Fibroblast of upper back skin (primary cell): ENCODE measurements at places on chromosomes 7 and 10.

- peak; percentile 97 for DNase-seq
These were observed 32.9 kb upstream of the BPGM start for GRCh38 chr7:134613623-134614347.

GRCh38 chr10:120689777-120690529 lies 161.2 kb upstream of the WDR11 start:
- DNase-seq: no peak

DNA sequence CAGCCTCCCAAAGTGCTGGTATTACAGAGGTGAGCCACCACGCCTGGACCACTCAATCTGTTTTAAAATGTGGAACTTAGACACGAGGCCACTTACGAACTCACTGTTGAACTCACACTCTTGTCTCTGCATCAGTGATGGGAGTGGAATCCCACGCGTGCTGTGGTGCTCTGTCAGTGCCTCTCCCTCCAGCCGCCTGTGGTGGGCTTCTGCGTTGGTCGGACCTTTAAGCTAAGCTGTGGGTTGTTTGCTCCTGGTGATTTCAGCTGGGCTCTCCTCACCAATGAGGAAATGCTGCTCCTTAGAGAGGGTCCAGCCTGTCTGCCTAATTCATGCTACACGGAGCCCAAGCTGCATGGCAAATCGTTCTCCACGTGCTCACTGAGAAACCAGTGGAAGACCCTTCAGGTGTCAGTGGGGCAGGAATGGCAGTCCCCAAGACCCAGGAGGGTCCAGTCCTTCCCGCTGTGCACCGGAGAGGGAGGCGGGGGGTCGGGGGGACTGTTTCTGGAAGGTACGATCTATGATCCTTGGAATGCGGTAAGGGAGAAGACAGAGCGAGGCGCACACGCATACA lies 17.9 kb upstream of the PRKAR1B start:
- no peak for DNase-seq

DNA sequence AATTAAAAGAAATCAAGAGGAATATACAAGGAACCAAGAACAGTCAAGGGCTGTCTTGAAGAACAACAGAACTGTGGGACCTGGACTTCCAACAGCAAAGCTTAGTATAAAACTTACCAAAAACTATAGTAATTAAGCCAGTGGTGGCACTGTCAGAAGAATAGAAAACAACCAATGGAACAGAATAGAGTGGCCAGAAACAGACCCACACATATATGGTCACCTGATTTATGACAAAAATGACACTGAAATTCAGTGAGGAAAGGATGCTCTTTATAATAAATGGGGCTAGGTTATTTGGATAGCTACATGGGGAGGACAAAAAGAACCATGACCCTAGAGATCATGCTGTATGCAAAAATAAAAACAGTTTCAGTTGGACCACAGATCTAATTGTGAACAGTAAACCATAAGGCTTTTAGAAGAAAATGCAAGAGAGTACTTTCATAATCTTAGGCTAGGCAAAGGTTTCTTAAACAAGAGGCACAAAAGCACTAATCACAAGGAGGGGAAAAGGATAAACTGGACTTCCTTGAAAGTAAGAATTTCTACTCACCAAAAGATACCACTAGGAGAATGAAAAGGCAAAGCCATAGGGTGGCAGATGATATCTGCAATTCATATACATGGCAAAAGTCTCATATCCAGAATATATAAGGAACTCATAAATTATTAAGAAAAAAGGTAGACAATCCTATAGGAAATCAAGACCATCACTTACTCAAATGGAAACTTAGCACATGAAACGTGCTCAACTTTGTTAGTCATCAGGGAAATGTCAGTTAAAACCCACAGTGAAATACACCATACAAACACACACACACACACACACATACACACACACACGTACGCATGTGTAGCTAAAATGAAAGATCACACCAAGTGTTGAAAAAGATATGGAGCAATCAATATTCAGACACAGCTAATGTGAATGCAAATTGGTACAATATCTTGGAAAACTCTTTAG lies 20.8 kb downstream of the HYCC1 start:
- DNase-seq: no peak

DNA sequence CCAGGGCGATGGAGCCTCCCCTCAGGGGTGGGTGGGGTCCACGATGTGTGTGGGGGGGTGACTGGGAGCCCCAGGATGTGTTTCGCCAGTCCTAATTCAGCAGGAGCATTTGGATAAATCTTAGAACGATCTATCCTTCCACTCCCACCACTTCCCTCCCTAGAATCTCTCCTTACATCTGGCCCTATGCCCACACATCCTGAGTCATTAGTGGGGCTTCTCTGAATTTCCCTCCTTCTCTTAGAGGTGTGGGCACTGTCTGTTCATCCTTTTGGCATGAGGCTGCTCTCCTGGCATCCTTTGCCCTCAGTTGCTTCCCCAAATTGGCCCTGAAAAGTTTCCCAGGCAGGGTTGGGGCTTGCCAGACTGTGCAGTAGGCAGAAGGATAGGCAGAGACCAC lies 1.6 kb downstream of the GHRHR start:
- DNase-seq: peak; percentile 19

DNA sequence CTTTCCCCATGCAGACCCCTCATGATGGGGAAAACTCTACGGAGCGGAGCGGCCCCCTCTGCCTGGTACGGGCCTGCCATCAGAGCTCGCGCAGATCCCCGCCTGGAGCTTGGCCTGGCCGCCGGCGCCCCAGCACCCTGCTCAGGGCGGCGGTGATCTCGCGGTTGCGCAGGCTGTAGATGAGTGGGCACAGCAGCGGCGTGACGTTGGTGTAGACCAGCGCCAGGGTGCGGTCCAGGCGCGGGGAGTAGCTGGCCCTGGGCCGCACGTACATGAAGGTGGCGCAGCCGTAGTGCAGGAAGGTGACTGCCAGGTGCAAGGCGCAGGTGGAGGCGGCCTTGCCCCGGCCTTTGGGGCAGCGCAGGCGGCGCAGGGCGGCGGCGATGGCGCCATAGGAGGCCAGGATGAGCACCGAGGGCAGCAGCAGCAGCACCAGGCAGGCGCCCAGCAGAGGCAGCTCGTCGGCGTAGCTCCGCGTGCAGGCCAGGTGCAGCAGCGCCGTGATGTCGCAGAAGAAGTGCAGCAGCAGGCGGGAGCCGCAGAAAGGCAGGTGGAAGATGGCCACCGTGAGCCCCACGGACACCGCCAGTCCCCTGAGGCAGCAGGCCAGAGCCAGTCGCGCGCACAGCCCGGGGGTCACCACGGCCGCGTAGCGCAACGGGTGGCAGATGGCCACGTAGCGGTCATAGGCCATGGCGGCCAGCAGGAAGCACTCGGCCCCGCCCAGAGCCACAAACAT lies 33.4 kb downstream of the TAS2R41 start:
- no peak for DNase-seq

DNA sequence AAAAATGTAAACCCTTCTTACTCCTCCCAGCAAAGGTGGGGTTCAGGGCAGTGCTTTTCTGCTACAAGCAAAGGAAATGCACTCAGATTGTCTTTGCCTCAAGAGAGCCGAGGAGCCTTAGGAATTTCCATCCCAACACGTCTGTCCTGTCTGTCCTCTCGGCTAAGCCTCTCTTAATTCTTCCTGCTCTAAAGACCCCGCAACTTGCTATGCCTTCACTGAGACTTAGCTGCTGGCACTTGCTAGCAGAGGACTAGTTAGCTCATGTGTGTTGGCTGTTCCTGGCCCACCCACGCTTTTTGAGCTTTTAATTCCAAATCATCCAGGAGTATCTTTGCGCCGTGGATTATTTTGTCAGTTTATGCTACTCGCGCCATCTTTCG lies 481 bp upstream of the NPM3 start:
- DNase-seq: peak; percentile 5

- DNase-seq: no peak
These were observed 347.3 kb downstream of the GALNT17 start for GRCh38 chr7:71479231-71479630.

DNA sequence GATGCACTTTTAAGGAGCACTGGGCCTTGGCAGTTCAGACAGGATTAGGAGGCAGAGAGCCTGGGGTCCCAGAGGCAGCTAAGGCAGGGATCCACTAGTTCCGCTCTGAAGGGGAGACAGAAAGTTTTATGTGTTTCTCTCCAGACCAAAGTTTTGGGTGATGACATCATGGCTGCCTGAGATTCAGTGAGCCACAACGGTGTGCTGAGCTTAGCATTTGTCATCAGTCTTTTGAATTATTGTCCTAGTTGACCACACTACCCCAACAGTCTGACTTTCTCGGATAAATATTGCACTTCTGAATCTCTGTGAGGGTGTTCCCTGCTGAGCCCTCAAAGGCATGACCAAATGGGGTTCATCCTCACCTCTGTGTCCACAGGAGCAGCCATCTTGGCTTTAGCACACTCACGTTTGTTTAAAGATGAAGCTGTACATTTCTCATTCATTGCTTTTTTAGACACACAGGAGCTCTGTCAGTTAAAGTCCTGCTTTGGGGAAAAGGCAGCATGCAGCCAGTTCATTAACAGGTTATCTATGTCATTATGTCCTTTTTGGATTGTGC lies 297.7 kb upstream of the LRGUK start:
- DNase-seq: peak; percentile 88

DNA sequence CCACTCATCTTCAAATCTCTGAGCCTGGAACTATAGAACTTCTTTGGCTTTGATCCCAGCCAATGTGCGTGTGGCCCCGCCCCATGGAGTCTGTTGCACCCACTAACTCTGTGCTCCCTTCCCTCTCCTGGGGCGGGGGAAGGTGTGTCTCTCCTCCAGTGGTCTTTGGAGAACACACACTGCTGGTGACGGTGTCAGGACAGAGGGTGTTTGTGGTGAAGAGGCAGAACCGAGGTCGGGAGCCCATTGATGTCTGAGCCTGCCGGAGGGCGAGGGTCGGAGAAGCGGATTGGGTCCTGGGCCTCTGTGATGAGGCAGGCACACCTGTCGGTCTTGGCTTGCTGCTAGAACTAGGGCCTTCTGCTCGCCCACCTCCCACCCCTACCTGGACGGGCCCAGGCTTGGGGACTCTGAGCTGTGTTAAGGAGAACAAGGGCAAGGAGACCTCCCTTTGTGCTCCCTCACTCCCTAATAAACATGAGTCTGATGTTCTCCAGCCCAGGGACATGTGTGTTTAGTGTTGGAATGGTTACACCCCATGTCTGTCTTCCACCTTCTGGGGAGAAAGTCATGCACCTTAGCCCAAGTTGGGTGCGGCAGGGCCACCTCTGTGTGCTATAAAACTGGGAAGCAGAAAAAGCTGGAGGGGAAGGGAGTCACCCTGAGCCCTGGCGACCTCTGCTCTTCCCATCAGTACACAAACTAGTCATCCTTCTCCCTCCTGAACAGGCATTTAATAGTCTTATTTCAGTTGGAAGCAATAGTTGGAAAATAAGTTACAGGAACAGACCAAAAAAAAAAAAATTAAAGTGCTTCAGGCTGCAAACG lies 4.6 kb downstream of the TRAPPC14 start:
- DNase-seq: no peak

DNA sequence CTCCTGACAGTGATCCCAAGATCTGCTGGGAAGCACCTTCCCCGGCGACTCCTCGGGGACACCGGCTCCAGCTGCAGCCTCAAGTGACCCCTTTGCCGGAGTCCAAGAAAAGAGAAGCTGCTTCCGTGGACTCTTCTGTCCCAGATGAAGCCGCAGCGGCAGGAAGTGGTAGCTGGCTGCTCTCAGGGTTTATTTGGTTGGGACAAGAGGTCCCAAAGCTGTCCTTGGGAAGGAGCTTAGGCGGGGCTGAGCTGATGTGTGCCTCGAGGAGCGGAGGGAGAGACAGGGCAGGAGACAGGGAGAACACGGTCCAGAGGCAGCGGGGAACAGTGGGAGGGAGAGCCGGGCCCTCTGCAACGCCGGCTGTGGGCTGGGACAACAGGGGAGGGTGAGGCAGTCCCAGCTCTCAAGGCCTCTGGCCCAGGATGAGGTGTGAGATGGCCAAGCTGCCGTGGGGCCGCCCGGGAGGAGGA lies 13.1 kb upstream of the FAM20C start:
- no peak for DNase-seq
